ENCODE measurements at places on chromosomes 5 and 9.

- DNase-seq, result no peak
These were observed 1.5 kb downstream of the NEK6 start for GRCh38 chr9:124259158-124259808.

DNA sequence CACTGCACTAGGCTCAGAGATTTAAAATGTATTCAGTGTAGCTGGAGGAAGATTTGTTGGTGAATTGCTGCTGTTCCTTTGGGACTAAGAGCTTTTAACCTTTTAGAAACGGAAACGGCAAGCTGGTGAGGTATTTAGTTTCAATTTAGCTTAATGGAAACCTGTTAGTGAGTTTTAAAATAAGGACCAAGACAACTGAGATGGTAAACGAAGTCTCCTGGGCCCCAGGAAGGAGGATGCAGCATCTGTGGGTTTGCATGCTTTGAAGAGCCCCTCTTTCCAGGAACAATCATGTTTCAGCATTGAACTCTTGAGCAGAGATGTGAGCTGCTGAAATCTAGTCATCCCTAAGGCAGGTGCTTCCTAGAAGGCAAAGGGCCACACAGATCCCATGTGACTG is 16.5 kb downstream of the DNAI1 start:
- no peak for DNase-seq

- DNase-seq, result no peak
These were observed 662.9 kb upstream of the ZNF608 start for GRCh38 chr5:125409234-125409860.

DNA sequence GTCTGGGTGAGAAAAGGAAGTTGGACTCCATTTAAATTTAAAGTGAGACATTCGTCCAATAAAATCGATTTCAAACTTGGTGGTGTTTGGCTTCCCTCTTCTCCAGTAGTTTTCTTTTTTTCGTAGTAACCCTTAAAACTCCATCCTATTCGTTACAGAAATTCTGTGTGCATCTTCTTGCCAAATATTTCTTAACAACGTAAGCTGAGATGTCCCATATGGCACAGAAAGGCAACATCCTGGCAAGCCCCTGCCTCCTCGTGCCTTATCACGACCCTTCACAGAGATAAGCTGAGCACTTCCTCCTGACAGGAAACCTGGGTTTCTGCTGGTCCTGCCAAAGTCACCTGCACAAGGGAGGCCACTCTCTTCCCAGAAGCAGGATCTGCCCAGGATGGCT is 11.8 kb upstream of the ADAMTS2 start:
- no peak for DNase-seq

DNA sequence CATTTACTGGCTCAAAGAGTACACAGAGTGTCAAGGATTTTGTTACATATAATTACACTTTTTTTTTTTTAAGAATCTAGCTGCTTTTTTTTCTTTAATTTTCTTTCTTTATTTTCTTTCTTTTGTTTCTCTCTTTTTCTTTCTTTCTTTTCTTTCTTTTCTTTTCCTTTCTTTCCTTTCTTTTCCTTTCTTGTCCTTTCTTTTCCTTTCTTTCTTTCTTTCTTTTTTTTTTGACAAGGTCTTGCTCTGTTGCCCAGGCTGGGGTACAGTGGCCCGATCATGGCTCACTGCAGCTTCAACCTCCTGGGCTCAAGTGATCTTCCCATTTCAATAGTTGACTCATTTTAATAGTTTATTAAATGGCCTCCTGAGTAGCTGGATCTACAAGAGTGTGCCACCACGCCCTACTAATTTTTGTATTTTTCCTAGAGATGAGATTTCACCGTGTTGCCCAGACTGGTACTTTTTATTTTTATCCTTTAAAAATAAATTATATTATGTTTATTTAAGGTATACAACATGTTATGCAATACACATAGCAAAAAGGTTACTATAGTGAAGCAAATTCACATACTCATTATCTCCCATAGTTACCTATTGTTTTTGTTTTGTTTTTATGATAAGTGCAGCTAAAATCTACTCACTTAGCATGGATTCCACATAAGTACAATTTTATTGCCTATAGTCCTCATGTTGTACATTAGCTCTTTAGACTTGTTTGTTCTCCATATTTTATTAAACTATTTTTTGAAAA is 381.5 kb upstream of the KLF4 start:
- no peak for DNase-seq

DNA sequence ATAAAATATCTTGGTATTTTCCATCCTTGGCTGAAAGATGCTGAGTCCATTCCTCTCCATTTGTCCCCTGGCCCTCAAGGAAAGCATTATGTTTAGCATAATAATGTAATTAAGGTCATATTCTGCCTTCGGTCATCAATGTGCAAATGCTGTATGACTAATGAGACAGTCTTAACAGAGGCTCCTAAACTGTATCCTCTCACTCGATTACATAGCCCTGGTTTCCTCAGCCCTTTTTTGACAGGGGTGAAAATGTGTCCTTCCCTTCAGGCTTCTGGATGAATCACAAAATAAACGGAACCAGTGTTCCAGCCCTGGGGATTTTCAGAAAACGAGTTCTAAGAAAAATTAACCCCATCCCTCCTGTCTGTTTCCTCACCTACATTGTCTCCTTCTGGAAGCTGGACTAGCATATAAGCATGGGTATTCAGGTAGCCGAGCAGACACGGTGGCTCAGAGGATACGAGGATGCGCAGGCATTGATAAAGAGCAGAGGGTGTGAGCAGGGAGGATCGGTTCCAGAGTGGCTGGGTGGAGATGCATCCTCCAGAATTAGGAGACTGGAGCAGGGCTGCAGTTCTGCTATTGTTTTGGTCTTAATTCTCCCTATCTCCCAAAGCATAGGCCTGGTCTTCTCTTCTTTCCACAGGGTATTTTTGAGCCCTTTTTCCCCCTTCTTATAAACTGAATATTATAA is 742.9 kb downstream of the TLR4 start:
- DNase-seq, result no peak

DNA sequence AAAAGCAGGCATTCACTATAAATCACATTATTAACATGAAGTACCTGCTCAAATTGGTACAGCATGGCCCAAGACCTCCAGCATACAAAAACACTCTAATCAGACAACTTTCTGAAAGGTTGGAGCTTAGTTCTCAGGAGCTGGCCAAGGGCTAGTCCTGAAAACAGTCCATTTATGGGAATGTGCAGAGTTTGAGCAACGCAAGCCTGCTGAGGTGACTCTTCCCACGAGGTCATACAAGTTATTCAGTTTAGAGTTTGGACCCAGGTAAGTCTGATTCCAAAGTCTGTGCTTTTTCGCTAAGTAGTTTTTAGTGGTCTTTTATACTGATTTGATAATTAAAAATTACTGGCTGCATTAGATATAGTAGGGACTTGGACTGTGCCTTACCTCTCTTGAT is 52.6 kb downstream of the AP3S1 start:
- no peak for DNase-seq

- DNase-seq, result peak; percentile 92
These were observed 51.9 kb downstream of the NIPAL4 start for GRCh38 chr5:157511651-157512644.

DNA sequence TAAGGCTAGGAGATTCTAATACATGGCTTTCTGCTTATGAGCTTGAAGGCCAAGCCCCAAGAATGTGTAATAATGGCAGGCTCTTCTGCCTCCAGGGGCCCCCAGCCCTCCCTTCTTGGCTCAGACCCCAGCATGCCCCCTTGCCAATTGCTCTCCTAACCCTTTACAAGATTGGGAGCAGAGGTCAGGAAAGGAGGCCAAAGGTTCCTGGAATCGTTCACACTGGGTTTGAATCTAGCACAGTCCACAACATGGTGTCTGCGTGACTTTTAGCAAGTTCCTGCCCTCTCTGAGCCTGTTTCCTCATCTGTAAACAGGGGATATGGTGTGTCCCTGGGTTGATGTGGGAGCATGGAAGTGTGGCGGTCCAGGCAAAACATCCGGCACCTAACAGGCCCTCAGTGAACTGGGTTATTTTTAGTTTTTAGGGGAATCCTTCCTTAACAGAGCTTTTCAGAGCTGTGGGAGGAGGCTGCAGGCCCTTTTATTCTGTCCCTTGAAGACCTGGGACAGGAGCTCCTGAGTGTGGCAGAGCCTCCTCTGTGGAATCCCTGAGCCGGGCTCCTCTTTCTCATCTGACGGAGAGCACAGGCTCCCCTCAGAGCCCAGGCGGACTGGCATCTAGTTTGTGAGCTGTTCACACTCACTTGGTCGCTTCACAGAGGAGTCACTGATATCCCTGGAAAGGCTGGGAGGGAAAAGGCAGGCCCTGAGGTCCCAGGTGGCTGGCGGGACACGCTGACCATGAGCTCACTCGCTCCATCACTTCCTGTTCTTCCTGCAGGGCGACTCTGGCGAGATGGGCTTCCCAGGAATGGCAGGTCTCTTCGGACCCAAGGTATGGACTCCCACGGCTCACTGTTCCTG is 23.4 kb upstream of the ORM1 start:
- no peak for DNase-seq

GRCh38 chr9:31314241-31314640 is 1070.2 kb upstream of the ACO1 start:
- no peak for DNase-seq

GRCh38 chr9:39587844-39588499 is 232.5 kb downstream of the SPATA31A1 start:
- no peak for DNase-seq

DNA sequence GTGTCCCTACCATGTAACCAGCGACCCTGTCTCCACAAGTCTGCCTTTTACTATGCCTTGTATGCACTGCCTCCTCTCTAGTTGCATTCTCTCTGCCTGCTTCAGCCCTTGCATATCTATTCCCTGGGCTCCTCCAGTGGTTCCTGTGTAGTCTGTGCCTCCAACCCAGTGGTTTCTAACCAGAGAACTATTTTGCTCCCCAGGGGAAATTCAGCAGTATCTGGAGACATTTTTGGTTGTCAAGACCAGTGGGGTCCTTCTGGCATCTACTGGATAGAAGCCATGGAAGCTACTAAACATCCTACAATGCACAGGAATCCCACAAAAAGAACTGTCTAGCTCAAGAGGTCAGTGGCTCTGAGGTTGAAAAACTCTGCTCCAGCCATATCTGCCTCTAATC is 224.1 kb upstream of the RASEF start:
- DNase-seq, result no peak

DNA sequence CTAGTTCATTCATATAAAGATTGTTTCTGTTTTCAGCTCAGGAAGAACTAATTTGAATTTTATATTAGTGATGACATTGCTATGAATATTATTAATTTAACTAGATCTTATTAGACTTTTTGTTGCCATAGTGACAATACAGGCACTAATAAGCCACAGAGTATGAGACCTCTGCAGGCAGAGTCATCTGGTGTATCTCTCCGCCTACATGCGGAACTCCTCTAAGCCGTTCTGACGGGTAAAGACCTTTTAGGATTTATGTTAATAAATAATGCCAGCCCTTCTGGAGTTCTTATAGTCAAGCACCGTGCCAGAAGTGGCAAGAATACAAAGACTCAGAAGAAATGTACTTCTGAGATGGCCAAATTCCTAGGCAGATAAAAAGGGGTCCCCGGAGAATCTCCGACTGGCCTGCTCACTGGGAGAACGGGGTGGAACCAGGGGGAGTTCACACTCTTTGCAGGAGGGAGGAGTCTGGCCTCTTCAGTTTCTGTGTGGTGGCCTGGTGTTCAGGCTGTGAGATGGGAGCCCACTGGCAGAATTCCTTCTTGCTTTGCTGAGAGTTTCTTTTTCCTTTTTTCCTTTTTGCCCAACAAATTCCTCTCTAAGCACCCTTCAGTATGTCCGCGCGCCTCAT is 85.1 kb upstream of the IL12B start:
- DNase-seq, result no peak

- DNase-seq, result no peak
These were observed 1.2 kb downstream of the ABO start for GRCh38 chr9:133273819-133274218.

- no peak for DNase-seq
These were observed 20.5 kb downstream of the MRPL36 start for GRCh38 chr5:1779021-1779680.

- no peak for DNase-seq
These were observed 40.1 kb upstream of the SLC6A19 start for GRCh38 chr5:1161108-1161832.

DNA sequence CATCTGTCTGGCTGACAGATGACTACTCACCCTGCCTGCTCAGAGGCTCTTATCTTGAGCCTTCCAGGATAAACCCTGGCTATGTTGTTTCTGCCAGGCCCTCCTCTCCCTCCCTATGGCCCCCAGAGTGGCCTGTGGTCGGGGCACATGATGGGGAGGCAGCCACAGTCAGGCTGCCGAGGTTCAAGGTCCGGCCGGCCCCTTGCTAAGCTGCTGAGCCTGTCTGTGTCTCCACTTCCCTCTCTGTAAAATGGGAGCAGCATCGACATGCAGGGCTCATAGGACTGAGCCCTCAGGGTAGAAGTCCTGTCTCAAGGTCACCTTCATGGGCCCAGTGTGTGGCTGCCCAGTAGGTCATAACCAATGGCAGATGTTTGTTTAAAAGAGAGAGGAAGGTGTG is 28.5 kb downstream of the WNK2 start:
- no peak for DNase-seq

DNA sequence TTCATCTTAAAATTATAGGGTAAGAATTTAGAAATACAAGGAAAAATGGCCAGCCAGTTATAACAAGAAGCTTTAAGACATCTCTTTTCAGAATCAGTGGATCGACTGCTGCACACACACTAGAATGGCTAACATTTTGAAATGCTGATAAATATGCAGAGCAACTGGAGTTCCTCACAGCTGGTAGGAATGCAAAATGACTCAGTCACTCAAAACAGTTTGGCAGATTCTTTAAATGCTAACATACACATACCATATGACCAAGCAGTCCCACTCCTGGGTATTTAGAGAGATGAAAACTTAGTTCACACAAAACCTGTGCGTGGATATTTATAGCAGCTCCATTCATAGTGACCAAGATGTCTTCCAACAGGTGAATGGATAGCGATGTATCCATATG is 23.2 kb upstream of the PSAT1 start:
- DNase-seq, result no peak

GRCh38 chr5:123787136-123787535 is 275.2 kb downstream of the CSNK1G3 start:
- DNase-seq, result no peak

GRCh38 chr9:106885451-106885850 is 22.5 kb downstream of the ZNF462 start:
- peak; percentile 74 for DNase-seq

GRCh38 chr9:34506623-34507022 is 16.2 kb downstream of the ENHO start:
- DNase-seq, result no peak

- no peak for DNase-seq
These were observed 1014.6 kb downstream of the DTWD2 start for GRCh38 chr5:117973785-117974184.

- no peak for DNase-seq
These were observed 7.6 kb downstream of the NAIF1 start for GRCh38 chr9:128059365-128059983.

- no peak for DNase-seq
These were observed 204.8 kb downstream of the MLLT3 start for GRCh38 chr9:20417373-20418080.

- no peak for DNase-seq
These were observed 12.8 kb downstream of the COL23A1 start for GRCh38 chr5:178577376-178577839.

- no peak for DNase-seq
These were observed 65.4 kb downstream of the DRD1 start for GRCh38 chr5:175378444-175379028.
